ENCODE measurements at places on chromosomes 16 and 17. TPM values are rescaled to one million over a fixed set of nuclear protein-coding genes. Genes with fewer than 3 reads are reported as not detected.

GRCh38 chr16:4578961-4579530 lies 22.9 kb downstream of the C16orf96 start:
- no peak for DNase-seq

GRCh38 chr17:8477715-8478441 lies 42.2 kb downstream of the NDEL1 start:
- no peak for DNase-seq

The LRRC75A gene
- 3.6 TPM for total RNA-seq

The ACAP1 gene
- total RNA-seq: not detected
